A549 treated with CpdA at 1 μM for 4 hours (cell line): ENCODE measurements at places on chromosomes 7 and 10. TPM values are rescaled to one million over a fixed set of nuclear protein-coding genes. Genes with fewer than 3 reads are reported as not detected.

Gene PAPOLB
- not detected in 5 replicates for total RNA-seq

Gene TET1
- 0.34 to 0.75 TPM (median 0.42 TPM) in 5 replicates for total RNA-seq

Gene VPS37D
- total RNA-seq, result 2.2 to 5.4 TPM (median 4.5 TPM) in 5 replicates

Gene ANKRD2
- total RNA-seq, result 2.5 to 4.8 TPM (median 4.0 TPM) in 5 replicates

Gene PLCE1
- total RNA-seq, result 4.5 to 7.0 TPM (median 5.7 TPM) in 5 replicates
